ENCODE measurements at places on chromosomes 11 and 22.

DNA sequence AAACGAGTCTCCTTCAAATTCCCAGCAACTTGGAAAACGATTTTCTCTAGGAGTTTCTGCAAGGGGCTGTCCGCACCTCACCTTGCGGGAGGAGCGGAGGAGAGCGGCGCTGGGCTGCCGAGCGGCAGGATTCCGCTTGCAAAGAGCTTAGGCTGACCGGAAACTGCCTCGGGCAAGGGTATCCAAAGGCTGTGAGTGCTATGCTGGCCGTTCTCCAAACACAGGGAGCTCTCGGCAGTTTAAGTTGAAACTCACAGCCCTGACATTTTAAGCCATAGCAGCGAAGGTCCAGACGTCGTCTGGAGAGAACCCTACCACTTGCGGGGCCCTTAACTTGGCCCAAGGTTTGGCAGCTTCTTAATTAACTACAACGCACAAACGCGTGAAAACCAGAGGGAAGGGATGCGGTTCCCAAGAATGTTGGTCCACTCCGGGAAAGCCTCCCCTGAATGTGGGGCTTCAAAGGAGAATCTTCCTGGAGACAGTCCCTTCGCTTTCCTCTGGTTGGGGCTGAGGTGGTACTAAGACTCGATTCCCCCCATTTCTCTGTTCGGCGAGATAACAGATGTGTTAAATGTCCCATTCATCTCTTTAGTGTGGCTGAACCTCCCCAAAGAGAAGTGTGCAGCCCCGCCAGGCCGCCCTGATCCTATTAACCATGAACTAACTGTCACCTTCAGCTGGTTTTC is 1.1 kb upstream of the DBX1 start:
- no peak for DNase-seq

DNA sequence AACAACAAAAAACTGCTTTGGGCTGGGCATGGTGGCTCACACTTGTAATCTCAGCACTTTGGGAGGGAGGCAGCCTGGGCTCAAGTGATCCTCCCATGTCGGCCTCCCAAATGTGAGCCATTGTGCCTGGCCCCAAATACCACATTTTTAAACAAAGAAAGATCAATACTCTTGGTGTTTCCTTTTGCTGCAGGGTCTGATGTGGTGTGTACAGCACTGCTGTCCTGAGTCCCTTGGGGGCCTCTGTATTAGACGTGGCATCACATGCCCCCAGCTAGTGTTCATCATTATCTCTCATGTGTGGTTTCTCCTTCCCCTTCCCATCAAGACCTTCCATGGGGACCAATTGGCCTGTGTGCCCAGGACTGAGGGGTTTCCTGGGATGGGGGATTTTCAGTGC is 20.5 kb upstream of the XBP1 start:
- DNase-seq: no peak

GRCh38 chr11:117862019-117862725 is 14.3 kb downstream of the FXYD6 start:
- no peak for DNase-seq

DNA sequence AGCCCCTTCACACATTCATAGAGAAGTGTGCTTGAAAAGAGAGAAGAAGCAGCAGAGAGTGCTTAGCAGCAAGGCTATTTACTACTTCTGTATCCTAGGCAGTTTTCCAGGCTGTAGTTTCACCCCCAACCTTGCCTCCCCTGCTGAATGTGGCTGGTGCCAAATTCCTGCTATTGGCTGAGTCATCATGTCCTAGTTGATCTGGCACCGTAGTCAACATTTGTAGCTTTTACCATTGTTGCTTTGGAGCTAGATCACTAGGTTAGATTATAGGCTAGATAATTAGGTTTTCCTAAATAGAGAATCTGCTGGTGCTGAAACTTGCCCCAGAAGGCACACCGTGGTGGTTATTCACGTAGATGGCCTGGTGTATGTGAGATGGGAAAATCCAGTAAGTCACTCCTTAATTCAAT is 32.7 kb downstream of the ARHGAP42 start:
- no peak for DNase-seq

DNA sequence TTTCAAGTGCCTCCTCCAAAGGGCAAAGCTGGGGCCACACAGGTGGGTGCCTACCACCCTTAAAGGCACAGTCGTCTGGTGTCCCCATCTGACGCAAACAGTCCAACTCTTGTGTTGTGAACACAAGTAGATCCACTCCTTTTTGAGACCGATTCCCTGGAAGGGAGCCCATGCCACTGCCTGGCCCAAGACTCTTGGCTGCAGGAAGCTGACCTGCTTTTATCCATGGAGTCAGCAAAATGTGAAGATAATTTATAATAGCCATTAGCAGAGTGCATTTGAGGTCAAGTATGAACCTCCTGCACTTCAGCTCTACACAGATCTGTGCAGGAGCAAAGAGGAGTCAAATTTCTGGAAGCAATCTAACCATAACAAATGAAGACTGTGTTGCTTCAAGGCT is 68.5 kb downstream of the ADM start:
- no peak for DNase-seq

- peak; percentile 43 for DNase-seq
Measured at GRCh38 chr22:40385036-40385782, 14.8 kb downstream of the SGSM3 start.

GRCh38 chr11:78223320-78223954 is 34.7 kb downstream of the USP35 start:
- peak; percentile 17 for DNase-seq

DNA sequence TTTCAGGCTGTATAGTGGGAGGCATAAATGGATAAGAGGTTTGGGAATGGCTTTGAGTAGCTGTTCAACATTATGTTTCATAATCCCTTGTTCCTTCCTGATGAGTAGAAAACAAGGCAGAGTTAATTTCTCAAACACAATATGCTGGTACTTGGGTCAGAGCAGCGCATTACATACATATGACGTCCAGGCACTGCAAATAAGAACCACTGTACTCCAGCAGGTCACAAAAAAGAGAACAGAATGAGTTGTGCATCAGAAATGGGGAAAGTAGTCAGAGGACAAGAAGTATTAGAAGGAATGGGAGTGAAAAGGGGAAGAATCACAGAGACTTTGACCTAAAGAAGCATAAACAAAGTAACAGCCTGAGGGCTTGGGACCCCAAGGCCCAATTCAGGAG is 44.0 kb upstream of the RDX start:
- DNase-seq: no peak

DNA sequence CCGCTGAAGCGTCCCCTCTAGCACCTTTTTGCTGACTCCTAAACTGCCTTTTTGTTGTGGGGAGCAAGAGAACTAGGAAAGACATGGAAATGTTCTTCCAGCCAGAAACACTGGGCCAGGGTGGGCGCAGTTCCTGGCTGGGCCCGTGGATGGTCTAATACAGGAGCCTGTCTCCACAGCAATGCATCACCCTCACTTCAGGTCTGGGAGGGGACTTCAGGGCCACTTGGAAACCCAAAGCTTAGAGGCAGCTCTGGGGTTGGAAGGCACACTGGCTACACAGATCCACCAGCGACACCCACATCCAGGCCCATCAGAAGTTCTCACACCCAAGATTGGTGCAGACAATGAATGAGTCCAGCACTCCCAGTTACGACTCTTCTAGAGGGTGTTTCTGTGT is 120.3 kb downstream of the ETS1 start:
- DNase-seq: no peak

GRCh38 chr11:14742849-14743559 is 99.4 kb downstream of the PDE3B start:
- no peak for DNase-seq

DNA sequence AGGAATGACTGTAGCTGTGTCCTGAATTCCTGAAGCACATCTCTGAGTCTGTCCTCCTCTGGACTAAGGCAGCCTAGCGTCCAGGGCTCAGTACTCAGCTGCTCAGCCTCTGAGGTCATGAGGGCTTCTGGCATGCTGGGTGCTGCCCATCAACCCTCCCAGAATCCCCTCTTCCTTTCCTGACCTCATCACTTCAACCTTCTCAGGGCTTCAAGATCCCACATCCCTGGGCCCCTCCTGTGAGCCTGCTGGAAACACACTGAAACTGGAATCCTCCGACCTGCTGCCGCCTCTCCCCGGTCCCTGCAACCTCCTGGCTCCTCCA is 803 bp downstream of the KRTAP5-8 start:
- DNase-seq: no peak

DNA sequence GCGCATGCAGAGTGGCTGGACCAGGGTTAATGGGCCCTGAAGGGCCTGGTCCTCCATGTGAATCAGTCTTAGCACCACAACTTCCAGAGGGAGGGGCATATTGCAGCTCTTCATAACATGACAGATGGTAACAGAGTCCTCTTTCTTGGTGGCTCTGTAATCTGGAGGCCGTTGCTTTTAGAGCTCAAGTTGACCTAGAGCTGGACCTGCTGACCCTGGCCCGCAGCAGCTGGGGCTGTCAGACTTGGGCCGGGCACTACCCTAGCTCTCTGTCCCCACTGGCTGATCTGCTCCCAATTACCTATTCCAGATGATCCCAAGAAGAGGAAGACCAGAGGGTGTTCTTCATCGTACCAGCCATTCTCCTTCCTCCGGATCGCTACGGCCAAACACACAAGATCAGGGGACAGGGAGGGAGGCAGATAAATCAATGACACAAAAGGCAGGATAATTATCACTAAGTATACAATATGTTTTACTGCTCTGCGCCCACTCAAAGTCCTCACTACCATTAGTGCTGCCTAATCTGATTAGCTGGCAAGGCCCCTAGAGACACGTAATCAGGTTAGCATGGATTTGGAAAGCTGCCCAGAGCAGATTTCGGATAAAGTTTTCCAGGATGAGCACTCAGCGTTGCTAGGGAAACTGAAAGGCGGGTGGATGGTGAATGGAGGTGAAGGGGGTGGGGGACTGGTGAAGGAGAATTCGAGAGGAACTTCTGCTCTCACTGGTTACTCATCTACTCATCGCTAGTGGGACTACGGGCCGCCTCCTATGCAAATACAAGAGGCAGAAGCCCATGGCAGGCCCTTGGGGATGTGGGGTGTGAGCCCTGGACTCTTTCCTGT is 64.5 kb upstream of the PHOX2A start:
- peak; percentile 45 for DNase-seq

- DNase-seq: no peak
Measured at GRCh38 chr11:59188954-59189353, 17.0 kb downstream of the DTX4 start.

DNA sequence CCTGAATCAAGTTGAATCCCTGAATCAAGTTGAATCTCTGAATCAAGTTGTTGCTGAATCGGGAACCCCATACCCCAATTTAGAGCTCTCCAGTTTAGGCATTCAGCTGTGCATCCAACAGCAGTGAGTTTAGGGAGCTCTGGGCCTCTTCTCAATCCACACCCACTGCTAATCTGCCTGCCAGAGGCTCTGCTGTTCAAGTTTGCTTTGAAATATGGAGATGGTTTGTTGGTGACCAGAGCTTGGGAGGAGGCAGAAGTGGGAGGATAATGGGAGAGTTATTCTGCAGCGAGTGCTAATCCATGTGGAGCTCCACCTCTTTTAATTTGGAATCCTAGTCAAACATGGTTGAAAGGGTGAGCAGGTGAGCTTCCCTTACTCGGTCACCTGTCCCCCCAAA is 22.4 kb downstream of the EHF start:
- DNase-seq: no peak

DNA sequence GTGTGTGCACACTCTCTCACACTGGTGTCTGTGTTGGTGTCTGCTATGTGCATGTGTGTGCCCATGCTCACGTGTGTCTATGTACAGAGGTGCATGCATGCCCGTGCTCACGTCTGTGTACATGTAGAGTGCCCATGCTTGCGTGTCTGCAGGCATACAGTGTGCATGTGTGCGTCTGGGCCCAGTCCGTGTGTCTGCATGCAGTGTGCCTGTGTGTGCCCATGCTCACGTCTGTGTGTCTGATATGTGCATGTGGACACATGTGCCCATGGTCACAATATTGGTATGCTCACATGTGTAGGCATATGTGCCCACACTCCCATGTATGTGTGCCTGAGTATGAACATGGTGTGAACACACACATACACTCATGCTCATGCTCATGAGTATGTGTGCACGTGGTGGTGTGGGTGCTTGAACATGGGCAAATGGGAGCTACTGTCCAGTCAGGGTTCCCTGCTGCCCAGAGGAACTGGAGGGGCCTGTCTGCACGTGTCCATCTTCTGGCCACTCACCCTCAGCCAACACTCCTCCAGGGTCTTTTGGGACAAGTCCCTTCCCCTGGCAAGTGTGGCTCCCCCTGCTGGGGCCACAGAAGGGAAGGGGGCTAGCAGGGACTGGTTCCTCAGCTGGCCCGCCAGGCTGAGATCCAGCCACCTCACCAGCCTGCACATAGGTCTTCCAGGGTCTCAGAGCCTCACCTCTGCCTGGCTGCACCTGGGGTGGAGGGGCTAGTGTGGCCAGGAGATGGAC is 7.3 kb upstream of the TBX1 start:
- no peak for DNase-seq

DNA sequence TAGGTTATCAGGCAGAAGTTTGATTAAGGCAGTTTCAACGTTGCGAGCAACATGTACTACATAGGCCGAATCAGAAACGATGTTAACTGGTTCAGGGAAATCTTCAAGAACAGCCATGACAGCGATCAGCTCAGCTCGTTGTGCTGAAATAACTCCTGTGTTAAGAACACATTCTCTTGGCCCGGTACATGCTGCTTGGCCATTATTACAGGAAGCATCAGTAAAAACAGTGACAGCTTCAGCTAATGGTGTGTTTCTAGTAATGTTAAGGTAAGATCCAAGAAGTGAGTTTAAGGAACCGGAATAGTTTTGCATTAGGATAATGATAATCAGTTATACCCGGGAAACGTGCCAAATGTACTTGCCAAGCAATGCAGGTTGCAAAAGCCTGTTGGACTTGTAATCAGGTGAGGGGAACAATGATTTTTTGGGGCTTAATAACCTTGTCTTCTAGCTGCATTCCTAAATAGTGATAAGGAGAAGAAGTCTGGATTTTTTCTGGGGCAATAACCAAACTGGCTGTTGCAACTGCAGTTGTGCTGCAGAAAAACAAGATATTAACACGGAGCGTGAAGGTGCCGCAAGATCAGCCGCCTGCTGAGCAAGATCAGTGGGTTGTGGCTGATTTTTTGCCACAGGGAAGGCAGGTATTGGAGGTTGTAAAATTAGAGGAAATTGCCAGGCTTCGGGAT is 14.3 kb downstream of the OR52K1 start:
- no peak for DNase-seq

GRCh38 chr11:111447112-111447471 is 65.1 kb downstream of the BTG4 start:
- no peak for DNase-seq

DNA sequence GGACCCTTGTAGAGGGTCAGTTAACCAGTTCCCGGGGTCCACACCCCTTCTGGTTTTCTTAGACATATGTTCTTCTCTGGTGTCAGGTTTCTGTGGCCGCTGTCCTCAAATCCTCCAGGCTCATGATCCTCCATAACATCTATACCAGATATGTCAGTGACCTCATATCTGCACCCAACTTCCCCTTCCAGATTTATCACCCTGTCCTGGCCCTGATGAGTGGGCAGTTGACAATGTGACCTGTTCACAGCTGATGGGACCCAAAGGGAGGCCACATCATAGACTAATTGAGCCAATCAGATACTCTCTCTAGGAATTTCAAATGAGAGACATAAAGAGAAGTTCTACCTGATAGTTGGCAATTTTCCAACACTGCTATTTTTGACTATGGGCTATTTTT is 5.1 kb downstream of the DKK3 start:
- DNase-seq: no peak

GRCh38 chr11:115845872-115846271 is 341.7 kb upstream of the CADM1 start:
- no peak for DNase-seq

All from GM18507 (cell line).